WTC11 (cell line): ENCODE measurements at places on chromosomes 4 and X.

- DNase-seq = no peak
Observed at GRCh38 chr4:145418739-145419138, 62.9 kb upstream of the SMAD1 start.

DNA sequence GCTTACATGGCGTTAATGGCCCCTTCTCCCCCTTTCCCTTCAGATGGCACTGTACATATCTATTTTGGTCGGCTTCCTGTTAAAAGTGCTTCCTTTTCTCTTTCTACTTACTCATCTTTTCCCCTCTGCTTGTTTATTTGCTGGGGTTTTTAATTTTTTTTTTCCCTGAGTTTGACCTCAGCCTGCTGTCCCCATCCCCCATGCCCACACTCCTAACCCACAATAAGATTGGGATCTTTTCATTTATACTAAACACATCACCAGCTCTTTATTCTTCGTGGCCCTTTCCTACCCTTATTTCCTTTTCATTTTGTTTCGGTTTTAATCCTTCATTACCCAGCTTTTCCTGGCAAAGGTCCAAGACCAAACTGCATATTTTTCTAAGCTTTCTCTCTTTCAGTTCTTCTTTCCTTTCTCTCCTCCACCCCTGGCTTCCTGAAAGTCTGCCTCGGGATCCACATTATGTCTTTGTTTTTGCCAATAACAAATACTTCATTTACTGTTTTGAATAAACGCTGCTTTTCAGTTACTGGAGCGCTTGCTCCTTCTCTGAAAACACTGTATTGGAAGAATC is 152.0 kb upstream of the USP9X start:
- DNase-seq = no peak

DNA sequence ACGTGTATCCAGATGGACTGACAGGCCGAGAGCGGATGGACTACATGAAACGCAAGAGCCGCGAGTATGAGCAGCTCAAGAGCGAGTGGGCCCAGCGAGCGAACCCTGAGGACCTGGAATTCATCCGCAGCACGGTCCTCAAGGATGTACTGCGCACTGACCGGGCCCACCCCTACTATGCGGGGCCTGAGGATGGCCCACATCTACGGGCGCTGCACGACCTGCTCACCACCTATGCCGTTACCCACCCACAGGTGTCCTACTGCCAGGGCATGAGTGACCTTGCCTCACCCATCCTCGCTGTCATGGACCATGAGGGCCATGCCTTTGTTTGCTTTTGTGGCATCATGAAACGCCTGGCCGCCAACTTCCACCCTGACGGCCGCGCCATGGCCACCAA is 14.6 kb upstream of the RBM3 start:
- DNase-seq = no peak

- no peak for DNase-seq
Observed at GRCh38 chrX:3161681-3162080, 120.4 kb downstream of the ARSF start.

DNA sequence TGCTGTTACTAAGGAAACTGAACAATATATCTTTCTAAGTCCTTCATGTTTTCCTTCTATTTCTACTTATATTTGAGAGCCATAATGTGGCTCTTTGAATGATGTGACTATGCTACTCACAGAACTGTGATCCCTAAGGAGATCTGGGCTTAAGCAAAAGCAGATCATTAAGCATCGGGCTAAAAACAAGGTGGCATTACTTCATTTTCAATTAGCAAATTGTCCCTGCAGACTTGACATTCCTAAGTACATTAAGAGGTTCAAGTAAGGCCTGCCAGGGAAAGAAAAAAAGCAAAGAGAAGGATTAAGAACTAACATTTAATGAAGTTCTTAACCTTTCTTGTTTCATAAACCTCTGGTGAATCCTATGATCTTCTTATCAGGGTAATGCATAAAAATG is 447.6 kb downstream of the PDGFC start:
- DNase-seq = no peak

DNA sequence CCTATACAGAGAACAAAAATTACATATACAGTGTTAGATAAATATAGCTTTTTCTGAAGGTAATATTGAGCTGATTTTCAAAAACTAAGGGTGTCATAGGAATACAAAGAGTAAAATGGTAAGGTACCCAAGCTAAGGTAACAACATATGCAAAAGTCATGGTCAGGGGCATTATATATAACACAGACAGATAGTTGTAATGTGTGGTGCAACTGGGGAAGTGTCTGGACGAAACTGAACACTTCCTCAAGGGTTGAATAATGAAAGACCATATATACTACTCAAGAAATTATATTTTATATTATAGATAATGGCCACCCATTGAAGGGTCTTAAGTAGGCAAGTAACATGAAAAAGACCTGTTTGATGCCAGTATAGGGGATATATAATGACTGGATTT is 262.1 kb upstream of the CXXC4 start:
- no peak for DNase-seq
